ENCODE measurements at places on chromosomes 3 and 15.

- no peak for DNase-seq
Measured at GRCh38 chr15:56344336-56344735, 20.9 kb upstream of the TEX9 start.

GRCh38 chr3:129016356-129016719, 15.2 kb downstream of the EFCC1 start:
- peak; percentile 60 for DNase-seq

DNA sequence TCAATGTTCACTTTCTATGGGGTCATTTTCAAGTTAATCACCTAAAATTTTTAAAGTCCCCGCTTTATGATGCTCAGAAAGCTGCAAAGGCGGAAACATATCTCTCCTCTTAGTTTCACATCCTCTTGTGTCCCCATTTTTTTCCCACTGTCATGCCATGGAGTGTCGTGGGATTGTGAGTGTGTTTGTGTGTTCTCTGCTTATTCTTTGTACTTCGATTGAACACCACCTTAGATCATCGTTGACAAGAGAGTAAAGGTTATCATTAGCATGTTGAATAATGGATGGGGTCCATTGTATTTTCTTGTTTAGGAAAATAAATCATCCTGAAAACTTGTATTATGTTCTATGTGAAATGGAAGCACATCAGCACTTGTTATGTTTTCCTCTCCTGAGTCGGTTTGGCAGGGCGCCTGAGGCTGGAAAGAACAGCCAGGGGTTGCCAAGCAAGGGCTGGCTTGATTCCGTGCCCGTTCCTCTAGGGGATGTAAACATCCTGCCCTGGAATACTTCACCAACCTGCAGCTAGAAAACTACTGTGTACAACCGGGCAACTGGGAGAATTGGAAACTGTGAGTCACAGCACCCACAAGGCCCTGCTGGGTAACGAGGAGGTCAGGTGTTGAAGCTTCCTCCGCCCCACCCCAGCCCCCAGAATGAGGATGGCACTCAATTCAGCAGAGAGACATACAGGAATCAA, 67.2 kb downstream of the EIF4E3 start:
- DNase-seq, result no peak

DNA sequence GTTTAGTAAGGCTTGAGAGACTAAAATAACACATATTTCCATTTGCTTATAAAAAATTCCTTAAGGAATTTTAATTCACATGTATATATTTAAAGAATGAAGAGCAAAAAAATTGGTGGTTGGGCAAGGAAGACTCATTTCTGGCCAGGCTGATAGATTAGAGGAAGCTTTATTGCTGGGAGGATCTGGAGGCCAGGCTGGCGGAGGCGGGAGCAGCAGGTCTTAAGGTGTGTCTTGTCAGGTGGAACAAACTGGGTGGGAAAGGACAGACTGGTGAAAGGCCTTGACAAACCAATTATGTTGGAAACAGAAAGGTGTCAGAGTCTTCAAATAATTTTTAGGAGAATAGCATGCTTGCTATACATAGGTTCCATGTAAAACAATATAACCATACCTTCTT, 124.7 kb downstream of the EPHA3 start:
- no peak for DNase-seq

- no peak for DNase-seq
Measured at GRCh38 chr3:37871858-37872257, 10.2 kb downstream of the CTDSPL start.

DNA sequence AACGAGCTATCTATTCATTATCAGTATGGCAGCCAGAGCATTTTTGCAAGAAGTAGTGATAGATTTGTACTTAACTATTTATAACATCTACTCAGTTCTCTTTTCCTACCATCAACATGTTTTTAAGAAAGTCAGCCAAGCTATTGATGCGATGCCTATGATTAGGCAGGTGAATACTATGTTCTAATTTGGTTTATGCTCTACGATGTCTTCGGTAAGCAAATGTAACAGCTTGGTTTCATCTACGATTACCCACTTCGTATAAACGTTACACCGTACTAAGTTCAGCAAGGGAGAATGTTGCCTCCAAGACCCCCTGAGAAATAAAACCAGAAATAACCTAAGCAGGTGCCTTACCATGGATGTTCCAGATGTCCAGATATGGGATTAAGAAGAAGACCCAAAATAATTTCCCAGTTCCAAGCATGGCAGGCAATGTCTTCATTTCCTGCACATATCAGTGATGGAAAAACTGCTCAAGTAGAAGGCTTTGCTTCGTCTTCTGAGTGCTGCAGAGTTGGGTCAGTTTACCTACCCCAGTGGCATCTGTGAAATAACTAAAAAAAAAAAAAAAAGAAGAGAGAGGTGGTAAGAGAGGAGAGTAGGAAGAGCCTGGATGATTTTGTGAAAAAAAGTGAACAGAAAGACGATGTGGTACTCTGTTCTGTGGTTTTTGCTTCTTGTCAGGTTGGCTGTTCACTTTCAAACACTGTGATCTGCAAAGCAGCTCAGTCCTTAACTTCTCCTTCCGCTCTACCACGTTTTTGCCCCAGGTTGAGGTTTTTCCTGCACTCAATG, at the start of gene BTLA:
BTLA (minus strand) TSS at position 559 of the 798 bp plus-strand sequence; CDS start at position 445, 114 bp downstream.
- DNase-seq, result peak; percentile 31

DNA sequence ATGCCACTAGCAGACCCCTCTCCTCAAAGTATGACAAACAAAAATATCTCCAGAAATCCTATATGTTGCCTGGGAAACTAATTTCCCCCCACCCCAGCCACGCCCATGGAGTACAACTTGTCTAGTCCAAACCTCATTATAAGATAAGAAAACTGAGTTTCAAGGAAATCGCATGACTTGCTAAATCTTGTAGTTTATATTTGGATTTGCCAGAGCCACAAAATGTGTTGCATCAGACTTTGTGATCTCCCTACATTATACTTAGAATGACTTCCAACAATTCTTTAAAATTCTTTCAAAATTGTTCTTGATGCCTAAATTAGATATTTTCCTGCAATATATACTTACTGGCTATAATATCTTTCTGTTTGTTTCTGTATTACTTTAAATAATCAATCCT, 1034.4 kb downstream of the IGSF11 start:
- no peak for DNase-seq

DNA sequence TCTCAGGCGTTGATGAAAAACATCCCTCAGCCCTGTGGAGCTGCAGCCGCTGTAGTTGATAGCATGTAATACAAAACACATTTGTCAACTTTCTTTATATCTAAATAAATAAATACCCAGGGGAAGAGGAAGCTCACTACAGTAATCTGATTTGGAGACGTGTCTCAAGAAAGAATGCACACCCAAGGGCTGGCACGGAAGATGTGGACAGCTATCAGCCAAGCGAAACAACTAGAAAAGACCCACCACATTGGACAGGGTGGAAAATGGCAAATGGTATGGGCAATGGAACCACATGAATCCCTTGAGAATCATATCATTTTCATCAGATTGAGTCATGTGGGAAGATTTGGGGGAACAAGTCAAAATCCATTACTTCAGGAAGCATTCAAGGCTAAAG, 43.1 kb upstream of the ALDH1A3 start:
- DNase-seq, result no peak

Measured in stimulated activated CD4-positive, alpha-beta T cell treated with anti-CD3 and anti-CD28 coated beads, Interleukin-2, amount 100 ng/mL, for 24 hours (primary cell).